HCT116 (cell line): ENCODE measurements at places on chromosomes 4 and X. TPM values are rescaled to one million over a fixed set of nuclear protein-coding genes. Genes with fewer than 3 reads are reported as not detected.
A peak's percentile ranks its signal among the peaks of the same experiment; 100 is the strongest.

TMEM144 gene
- 12.9 TPM for total RNA-seq

STPG2 gene
- total RNA-seq = not detected

RAB39B gene
- total RNA-seq = 0.10 TPM

CXCL5 gene
- not detected for total RNA-seq

GRCh38 chrX:106397788-106398538 is 213.8 kb upstream of the RADX start:
- DNase-seq = peak; percentile 21
